DMS 273 treated with DMSO at 0.1 percent for 48 hours (cell line): ENCODE measurements at places on chromosomes 16 and 17.

- DNase-seq: peak; percentile 92
Observed at GRCh38 chr16:13957197-13958078, 37.5 kb downstream of the ERCC4 start.

DNA sequence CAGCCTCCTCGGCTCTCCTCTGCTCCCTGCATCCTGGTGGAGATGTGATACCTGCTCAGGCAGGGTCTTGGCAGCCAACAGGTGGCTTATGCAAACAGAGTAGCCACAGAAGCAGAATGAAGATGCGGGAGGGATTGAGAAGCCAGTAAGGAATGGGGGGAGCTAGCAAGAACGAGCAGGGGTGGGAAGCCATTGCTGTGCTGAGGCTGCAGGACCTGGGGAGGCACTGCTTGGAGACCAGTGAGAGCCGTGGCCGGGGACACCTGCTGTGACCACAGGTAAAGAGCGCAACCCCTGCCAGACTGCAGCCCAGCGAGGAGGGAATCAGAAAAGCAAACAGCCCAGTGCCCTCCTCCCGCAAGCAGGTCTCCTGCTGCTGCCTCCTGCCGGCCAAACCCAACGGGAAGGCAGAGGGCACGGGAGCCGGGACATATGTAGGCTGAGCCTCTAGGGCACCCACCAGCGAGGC lies 14.7 kb downstream of the AIPL1 start:
- no peak for DNase-seq

DNA sequence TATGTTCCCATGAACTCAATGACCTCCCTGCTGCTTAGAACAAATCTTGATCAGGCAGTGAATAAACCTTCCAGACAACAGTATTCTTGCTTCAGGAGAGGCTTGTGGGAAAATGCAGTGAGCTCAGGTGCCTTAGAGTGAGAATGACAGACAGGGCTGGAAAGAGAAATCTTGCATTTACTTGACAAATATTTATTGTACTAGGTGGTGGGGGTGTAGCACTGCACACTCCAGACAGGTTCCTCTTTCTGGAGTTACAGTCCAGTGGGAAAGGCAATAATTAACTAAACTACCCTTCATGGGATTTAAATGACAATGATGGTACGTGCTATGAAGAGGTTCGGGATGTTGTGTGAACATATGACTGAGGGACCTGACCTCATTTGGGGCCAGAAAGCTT lies 182.9 kb downstream of the SHISA9 start:
- DNase-seq: no peak

DNA sequence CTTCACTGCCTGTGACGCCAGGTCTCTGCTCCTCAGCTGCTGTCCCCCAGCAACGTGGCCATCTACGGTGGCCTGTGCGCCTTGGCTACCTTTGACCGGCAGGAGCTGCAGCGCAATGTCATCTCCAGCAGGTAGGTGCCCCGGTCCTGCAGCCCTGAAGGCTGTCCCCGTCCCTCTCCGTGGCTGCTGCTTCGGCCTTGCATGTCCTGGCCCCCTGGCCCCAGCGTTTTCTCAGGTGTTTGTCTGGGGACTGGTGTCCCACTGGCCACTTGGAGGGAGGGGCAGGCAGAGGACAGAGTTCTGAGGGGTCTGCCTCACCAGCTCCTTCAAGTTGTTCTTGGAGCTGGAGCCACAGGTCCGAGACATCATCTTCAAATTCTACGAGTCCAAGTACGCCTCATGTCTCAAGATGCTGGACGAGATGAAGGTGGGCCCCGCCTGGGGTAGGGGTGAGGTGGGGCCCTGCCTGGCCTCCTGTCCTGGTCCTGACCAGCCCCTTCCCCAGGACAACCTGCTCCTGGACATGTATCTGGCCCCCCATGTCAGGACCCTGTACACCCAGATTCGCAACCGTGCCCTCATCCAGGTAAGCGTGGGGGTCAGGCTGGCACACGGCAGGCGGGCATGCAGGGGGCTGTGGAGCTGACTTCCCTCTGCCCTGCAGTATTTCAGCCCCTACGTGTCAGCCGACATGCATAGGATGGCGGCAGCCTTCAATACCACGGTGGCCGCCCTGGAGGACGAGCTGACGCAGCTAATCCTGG lies 4.4 kb downstream of the GPS1 start:
- no peak for DNase-seq

DNA sequence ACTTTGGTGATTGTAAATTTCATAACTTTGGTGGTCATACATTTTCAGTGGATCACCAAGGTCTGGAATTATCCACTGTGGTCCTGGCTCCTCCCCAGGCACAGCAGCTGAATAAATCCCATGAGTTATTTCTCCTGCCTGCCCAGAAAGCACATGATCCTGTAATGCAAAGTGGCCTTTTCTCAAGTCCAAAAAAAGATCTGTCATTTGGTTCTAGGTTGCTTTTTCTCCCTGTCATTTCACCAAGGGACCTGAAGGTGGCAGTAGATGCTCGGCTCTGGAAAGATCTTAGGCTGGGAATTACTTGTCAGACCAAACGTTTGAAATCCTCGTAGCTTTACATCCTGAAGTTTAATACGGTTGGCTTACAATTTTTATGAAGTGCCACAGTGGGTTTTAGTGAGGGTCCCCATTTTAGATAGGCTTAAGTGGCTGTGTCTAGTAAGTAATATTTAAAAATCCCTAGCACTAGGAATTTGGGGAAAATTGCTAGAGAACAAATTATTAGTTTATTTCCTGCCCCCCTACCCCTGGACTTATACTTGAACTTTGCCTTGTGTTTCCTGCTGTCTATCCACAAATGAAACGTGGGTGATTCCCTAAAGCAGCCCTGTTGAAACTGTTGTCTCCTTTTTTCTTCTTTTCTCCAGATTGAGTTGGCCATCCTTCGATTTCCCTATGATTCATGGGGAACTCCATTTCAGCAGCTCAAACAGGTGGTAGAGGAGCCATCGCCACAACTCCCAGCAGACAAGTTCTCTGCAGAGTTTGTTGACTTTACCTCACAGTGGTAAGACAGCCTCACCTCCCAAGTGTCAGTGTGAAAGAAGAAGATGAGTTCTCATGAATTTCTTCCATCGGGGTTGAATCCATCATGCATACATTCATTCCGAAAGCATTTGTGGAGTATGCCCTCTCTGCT lies 111.7 kb downstream of the MAP2K6 start:
- DNase-seq: no peak

DNA sequence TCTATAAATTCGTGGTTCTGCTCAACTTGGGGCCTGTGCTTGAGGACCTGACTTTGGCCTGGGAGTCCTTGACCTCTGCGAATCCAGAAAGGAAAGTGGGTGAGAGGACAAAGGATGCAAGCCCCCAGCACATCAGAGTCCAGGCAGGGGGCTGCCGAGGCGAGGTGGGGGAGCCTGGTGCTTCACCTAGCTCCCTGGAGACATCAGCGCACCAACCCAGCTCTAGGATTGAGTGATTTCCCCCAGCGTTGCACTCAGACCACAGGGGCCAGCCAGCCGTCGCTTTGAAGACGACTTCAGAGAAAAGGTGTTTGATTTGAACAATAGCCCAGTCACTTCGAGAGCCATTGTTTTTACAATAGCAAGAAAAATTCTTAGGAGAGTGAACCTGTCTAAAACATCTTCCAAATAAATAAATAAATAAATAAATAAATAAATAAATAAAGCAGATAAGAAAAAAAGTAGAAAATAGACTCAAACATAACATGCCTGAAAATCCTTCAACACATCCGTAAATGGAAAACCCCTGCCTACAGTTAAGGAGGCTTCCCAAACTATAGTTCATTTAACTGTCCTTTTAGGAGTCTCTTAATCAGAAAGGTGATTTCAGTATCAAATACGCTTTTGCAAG lies 180.9 kb downstream of the RBFOX3 start:
- no peak for DNase-seq

- DNase-seq: no peak
Observed at GRCh38 chr16:68645494-68646388, 631 bp downstream of the CDH3 start.

DNA sequence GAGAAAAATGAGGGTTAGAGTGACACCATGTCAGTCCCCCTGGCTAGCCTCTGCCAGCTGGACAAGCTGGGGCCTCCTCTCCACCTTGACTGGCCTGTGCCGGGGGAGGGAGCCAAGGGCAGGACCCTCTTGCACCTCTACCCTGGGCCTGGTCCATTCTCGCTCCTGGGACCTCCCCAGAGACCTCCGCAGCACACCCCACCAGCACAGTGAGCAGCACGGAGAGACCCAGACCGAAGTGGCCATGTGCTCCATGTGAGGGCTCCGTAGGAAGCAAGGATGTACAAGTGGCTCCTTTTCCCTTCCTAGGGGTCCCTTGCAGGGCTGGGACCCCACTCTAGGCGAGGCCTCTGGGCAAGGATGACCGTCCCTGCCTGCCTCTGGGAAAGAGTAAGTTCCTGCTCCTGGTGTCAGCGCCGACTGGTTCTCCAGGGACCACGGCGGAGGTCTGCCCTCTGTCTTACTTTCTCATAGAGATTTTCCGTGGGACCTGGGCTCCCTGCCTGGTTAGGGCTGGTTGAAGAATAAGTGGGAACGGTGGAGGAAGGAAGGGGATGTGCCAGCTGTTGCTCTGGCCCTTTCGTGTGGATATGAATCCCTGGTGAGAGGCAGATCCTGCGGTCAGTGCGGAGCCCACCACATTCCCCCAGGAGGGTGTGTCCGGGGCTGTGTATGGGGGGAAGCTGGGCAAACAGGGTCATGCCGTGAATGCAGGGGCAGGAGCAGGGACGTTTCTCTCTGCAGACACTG lies 124.2 kb downstream of the METRNL start:
- no peak for DNase-seq

- DNase-seq: no peak
Observed at GRCh38 chr16:11495066-11495407, 91.7 kb downstream of the LITAF start.

GRCh38 chr17:59810894-59811153 lies 81.9 kb downstream of the TUBD1 start:
- DNase-seq: no peak

- no peak for DNase-seq
Observed at GRCh38 chr17:30832438-30833124, 815 bp downstream of the ATAD5 start.

- DNase-seq: peak; percentile 36
Observed at GRCh38 chr17:17206124-17206912, at the start of gene PLD6. Gene PLD6, minus strand, starts transcription at chr17:17206333. Its CDS starts 47 bp downstream, at chr17:17206286.

DNA sequence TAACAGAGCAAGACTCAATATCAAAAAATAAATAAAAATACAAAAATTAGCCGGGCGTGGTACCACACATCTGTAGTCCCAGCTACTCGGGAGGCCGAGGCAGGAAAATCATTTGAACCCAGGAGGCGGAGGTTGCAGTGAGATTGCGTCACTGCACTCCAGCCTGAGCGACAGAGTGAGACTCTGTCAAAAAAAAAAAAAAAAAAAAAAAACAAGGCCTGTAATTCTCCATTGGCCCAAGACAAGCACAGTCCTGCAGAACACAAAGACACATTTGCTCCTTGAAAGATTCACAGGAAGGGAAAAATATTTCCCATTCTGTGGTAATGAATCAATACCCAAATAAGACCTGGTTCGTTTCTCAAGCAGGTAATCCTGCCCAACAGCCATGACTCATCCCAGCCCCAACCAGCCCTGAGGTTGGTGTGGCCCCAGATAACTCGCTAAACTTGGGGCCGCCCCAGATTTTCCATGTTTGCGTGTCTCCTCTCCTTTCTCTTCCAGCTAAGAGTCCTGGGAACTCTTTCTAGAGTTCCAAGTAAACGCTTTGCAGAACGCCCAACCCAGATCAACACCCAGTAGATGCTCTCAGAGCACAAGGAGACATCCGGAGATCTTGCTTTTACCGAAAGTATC lies 40.3 kb upstream of the SNN start:
- no peak for DNase-seq

- no peak for DNase-seq
Observed at GRCh38 chr17:49210158-49211029, at the start of the genes ABI3 and GNGT2. Gene ABI3, plus strand, starts transcription at chr17:49210707. Its CDS starts 18 bp downstream, at chr17:49210725. Gene GNGT2, minus strand, starts transcription at chr17:49210574. Its CDS starts 3,152 bp downstream, at chr17:49207422.

GRCh38 chr17:77888242-77889134 lies 70.0 kb upstream of the TNRC6C start:
- no peak for DNase-seq

GRCh38 chr16:6019490-6019991 lies 921.9 kb upstream of the EEF2KMT start:
- no peak for DNase-seq

DNA sequence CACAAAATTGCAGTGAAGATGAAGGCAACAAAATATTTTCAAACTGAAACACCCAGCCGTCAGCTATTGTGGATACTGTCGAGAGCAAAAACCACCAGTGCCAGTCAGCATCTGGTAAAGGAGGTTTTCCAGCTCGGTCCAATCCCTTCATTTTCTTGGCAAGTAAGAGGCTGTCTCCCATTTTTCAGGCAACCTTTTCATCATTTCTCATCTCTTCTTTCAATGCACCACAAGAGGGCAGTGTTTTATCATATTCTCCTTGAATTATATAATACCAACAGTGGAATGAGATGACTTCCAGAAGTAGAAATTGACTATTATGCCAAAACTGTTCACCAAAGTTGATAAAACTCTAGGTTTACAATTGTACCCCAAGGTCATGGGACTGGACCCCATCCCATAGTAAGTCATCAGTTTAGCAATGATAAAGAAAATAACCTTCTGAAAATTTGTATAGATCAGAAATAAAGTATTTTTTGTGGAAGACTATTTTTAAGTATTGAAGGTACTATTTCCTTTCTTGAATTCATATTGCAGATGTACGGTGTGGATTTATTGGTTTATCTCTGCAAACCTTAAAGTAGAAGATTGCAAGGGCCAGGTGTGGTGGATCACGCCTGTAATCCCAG lies 16.8 kb downstream of the NQO1 start:
- peak; percentile 67 for DNase-seq

DNA sequence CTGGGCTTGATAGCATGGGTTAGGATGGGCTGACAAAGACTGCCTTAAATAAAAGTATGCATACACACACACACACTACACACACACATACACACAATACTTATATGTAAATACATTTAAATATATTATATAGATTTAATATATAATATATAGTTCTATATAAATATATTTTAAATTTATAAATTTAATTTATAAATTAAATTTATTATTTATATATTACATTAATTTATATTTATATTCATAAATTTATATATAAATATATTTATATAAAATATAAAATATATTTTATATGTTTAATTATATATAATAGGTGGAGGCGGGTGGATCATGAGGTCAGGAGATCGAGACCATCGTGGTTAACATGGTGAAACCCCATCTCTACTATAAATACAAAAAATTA lies 83.2 kb downstream of the CDH13 start:
- DNase-seq: no peak

DNA sequence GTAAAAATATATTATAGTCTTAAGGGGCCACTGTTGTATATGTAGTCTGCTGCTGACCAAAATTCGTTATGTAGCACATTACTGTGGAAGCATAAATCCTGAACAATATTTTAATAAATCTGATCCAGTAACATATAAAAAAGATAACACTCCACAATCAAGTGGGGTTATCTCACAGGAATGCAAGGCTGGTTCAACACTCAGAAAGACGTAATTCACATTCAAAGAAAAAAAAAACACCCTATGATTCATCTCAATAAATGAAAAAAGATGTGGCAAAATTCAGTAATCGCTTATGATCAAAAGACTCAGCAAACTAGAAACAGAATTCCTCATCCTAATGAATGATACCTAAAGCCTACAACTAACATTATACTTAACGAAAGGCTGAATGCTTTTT lies 47.8 kb downstream of the CREBBP start:
- no peak for DNase-seq
